ENCODE measurements at places on chromosomes 12 and 14.

GRCh38 chr14:74155749-74156148 is 71.0 kb downstream of the LIN52 start:
- no peak for DNase-seq

DNA sequence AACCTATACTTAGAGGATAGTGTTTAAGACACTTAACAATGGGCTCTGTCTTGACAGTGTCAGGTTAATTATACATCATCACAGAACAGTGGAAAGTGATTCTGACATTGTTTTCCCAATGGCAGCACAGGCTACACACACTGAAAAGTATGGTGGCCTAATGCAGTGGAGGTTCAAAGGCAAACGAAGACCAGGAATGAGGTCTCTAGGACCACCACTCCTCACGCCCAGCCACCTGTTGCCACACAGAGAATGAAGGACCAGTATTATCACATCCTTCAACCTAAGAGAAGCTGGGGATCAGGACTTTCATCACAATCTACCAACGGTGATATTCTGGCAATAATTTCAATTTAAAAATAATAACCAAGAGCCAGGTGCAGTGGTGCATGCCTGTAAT is 34.5 kb upstream of the CDK2AP1 start:
- DNase-seq: no peak

DNA sequence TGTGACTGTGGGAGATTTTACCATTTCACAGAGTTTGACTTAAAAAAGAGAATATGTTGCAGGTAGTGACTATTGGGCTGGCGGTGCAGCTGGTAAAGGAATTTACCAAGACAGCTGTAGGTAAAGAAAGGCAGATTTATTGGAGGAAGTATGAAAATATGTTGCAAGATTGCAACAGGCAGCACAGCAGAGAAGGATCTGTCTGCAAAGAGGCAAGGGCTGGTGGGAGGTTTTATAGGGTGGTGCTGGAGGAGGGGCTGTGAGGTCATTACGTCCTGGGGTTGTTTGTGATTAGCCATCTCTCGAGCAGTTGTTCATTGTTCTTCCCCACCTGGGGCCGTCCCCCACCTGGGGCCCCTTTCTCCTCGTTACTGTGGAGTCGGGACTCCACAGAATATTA is 62.1 kb downstream of the ACACB start:
- no peak for DNase-seq

DNA sequence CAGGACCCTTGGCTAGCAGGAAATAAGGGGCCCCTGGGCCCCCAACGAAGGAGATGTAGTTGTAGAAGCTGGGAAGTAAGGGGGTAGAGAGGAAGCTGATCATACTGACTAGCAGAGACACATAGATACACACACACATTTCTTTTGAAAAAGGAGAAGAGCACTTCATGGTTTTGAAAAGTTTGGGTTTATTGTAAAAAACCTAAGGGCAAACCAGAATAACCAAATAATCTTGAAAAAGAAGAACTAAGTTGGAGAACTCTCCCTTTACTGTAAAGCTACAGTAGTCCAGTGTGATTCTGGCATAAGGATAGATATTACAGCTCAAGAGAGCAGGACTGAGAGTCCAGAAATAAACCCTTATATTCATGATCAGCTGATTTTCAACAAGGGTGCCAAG is 5.8 kb upstream of the HCAR3 start:
- DNase-seq: no peak

DNA sequence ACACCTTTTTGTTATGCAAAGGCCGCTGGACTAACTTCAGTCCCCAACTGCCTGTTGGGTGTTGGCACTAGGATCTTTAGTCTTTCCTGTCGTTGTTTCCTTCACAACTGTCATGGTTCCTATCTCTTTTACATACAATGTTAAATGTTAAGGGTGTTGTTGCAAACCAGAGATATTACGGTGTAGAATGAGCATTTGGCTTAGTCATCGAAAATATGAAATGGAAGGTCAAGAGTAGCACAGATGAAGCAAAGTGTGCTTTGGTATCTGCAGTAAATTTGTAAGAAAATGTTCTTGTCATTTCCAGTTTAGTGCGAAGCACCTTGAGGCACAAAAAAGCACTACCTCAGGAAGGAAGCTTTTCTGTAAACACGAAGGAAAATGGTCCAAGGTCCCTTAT is 751.3 kb upstream of the LRFN5 start:
- no peak for DNase-seq

GRCh38 chr12:98968896-98969295 is 323.8 kb downstream of the APAF1 start:
- DNase-seq: no peak

GRCh38 chr14:90445011-90445410 is 48.2 kb downstream of the CALM1 start:
- no peak for DNase-seq

DNA sequence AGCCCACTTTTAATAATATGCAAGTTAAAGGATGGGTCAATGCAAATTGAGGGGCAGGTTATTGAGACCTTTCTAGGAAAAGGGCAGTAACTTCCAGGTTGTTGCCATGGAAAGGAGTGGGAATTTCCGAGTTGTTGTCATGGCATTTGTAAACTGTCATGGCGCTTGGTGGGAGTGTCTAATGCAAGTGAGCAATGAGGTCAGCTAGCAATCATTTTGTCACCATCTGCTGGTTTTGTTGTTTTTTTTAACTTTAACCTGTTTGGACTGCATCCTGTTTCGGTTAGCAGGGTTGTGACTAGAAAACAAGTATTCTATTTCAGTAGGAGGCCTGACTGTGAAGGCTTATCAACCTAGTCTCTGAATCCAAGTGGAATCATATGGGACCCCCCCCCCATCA is 85.8 kb upstream of the TSPAN11 start:
- DNase-seq: no peak

GRCh38 chr14:73232984-73233383 is 4.3 kb upstream of the PAPLN start:
- DNase-seq: no peak

- DNase-seq: no peak
These were observed 30.5 kb upstream of the MON2 start for GRCh38 chr12:62436164-62436503.

- DNase-seq: no peak
These were observed 36.0 kb downstream of the SCARB1 start for GRCh38 chr12:124827588-124828184.

Measured in activated CD8-positive, alpha-beta memory T cell treated with anti-CD3 and anti-CD28 coated beads, Interleukin-2, amount 50 U/mL, for 4 hours (primary cell).